IPS DF 6.9 (cell line): ENCODE measurements at places on chromosomes 5 and 9.
A peak's percentile ranks its signal among the peaks of the same experiment; 100 is the strongest.

- no peak overlapping the region for H3K4me3 ChIP-seq
- no peaks in the 10 kb centered on the region for H3K4me1 ChIP-seq
- no peak overlapping the region for H3K27ac ChIP-seq
- no peak for DNase-seq
- peaks cover 4% of the 10 kb centered on the region; the same call in 1 of the 2 replicates for H3K27me3 ChIP-seq
These were observed 99.1 kb downstream of the ENC1 start for GRCh38 chr5:74541381-74541781.

- DNase-seq, result no peak
- no peaks in the 10 kb centered on the region for H3K36me3 ChIP-seq
These were observed 435 bp downstream of the ZNF189 start for GRCh38 chr9:101398930-101399642.

- no peak overlapping the region for H3K4me3 ChIP-seq
- H3K36me3 ChIP-seq, result peaks cover 18% of the 10 kb centered on the region
- H3K4me1 ChIP-seq, result no peaks in the 10 kb centered on the region
- no peak overlapping the region for H3K27ac ChIP-seq
- no peaks in the 10 kb centered on the region for H3K27me3 ChIP-seq
These were observed 21.0 kb downstream of the EXOC3 start for GRCh38 chr5:463952-464351.

DNA sequence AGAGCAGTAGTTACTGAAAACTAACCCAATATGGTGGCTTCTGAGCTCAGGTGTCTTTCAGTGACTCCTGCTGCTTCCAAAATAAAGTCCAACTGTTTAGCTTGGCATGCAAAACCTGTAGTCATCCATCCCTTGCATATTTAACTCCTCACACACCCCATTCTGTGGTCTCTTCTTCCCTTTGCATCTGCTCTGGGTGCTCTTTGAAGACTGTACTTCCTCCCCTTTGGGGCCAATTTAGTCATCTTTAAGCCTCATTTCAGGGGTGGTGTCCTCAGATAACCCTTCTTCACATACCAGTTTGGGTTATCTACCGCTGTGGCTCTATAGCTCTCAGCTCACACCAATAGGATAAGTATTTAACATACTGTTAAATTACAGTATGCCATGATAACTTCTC lies 209.9 kb upstream of the DMRT1 start:
- DNase-seq, result no peak
- no peaks in the 10 kb centered on the region for H3K36me3 ChIP-seq
- H3K27ac ChIP-seq, result no peak overlapping the region
- H3K4me1 ChIP-seq, result peaks cover 1% of the 10 kb centered on the region; the same call in 1 of the 2 replicates

- H3K4me1 ChIP-seq, result no peaks in the 10 kb centered on the region
- no peak for DNase-seq
- no peaks in the 10 kb centered on the region for H3K36me3 ChIP-seq
- H3K27me3 ChIP-seq, result no peaks in the 10 kb centered on the region
- no peak overlapping the region for H3K4me3 ChIP-seq
- H3K27ac ChIP-seq, result no peak overlapping the region
These were observed 26.2 kb upstream of the ANKRD33B start for GRCh38 chr5:10537624-10538023.

- no peaks in the 10 kb centered on the region for H3K27me3 ChIP-seq
- no peak for DNase-seq
- H3K4me1 ChIP-seq, result peaks cover 5% of the 10 kb centered on the region
- no peak overlapping the region for H3K27ac ChIP-seq
These were observed 101.6 kb upstream of the SPRY4 start for GRCh38 chr5:142426129-142427014.

- no peaks in the 10 kb centered on the region for H3K36me3 ChIP-seq
- no peak overlapping the region for H3K4me3 ChIP-seq
- H3K27me3 ChIP-seq, result no peaks in the 10 kb centered on the region
- no peak overlapping the region for H3K27ac ChIP-seq
These were observed 36.2 kb upstream of the IFNK start for GRCh38 chr9:27487927-27488326.

GRCh38 chr5:174827558-174827957 lies 103.2 kb downstream of the MSX2 start:
- no peaks in the 10 kb centered on the region for H3K27me3 ChIP-seq
- no peak for DNase-seq
- H3K27ac ChIP-seq, result no peak overlapping the region
- H3K4me3 ChIP-seq, result no peak overlapping the region
- no peaks in the 10 kb centered on the region for H3K36me3 ChIP-seq
- H3K4me1 ChIP-seq, result no peaks in the 10 kb centered on the region

GRCh38 chr5:36359267-36359666 lies 57.6 kb upstream of the RANBP3L start:
- DNase-seq, result no peak
- no peak overlapping the region for H3K4me3 ChIP-seq
- no peaks in the 10 kb centered on the region for H3K27me3 ChIP-seq
- no peaks in the 10 kb centered on the region for H3K36me3 ChIP-seq

GRCh38 chr9:4116723-4117460 lies 183.0 kb downstream of the GLIS3 start:
- no peaks in the 10 kb centered on the region for H3K36me3 ChIP-seq
- H3K4me3 ChIP-seq, result no peak overlapping the region
- H3K4me1 ChIP-seq, result no peaks in the 10 kb centered on the region
- no peak overlapping the region for H3K27ac ChIP-seq
- DNase-seq, result no peak

DNA sequence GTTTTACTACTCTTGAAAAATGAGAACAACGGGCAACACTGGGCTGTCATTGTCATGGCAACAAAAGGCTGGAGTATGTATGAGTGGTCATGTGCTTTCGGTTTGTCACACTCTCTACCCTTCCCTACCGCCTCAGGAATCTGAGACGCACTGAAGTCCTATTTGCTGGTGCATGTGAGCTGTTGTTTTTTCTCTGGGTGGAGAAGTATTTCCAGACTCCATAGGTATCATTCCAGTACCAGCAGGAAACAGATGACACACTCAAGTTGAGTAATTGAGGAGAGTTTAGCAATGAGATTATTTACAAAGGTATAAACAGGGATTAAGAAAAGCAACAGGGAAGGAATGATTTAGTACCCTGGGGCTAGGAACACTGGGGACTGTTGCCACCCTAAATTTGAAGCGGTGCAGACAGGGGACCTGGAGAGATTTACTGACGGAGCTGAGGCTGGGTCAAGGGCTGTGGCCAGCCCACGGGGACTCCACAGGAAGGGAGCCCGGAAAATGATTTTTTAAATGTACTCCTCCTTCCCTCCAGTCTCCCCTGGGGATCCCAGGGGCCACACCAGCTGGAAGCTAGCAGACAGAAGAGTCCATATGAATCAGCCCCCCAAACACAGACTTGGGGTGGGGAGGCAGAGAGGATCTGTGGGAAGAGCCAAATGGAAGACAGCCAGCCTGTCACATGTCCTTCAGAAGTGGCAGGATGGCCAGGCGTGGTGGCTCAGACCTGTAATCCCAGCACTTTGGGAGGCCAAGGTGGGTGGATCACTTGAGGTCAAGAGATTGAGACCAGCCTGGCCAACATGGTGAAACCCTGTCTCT lies 13.2 kb upstream of the ZBTB43 start:
- no peak for DNase-seq
- no peaks in the 10 kb centered on the region for H3K36me3 ChIP-seq
- no peaks in the 10 kb centered on the region for H3K4me1 ChIP-seq
- no peak overlapping the region for H3K27ac ChIP-seq
- no peak overlapping the region for H3K4me3 ChIP-seq
- H3K27me3 ChIP-seq, result no peaks in the 10 kb centered on the region

DNA sequence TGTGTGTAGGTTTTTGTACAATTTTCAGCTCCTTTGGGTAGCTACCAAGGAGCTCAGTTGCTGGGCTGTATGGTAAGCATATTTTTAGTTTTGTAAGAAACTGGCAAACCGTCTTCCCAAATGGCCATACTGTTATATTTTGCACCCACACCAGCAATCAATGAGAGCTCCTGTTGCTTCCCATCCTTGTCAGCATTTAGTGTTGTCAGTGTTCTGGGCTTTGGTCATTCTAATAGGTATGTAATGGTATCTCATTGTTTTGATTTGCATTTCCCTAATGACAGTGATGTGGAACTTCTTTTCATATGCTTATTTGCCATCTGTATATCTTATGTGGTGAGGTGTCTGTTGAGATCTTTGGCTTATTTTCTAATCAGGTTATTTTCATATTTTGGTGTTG lies 320.1 kb downstream of the MLLT3 start:
- no peak overlapping the region for H3K4me3 ChIP-seq
- H3K4me1 ChIP-seq, result peaks cover 7% of the 10 kb centered on the region; the same call in 1 of the 2 replicates
- no peak for DNase-seq
- H3K27me3 ChIP-seq, result no peaks in the 10 kb centered on the region
- no peak overlapping the region for H3K27ac ChIP-seq
- no peaks in the 10 kb centered on the region for H3K36me3 ChIP-seq

DNA sequence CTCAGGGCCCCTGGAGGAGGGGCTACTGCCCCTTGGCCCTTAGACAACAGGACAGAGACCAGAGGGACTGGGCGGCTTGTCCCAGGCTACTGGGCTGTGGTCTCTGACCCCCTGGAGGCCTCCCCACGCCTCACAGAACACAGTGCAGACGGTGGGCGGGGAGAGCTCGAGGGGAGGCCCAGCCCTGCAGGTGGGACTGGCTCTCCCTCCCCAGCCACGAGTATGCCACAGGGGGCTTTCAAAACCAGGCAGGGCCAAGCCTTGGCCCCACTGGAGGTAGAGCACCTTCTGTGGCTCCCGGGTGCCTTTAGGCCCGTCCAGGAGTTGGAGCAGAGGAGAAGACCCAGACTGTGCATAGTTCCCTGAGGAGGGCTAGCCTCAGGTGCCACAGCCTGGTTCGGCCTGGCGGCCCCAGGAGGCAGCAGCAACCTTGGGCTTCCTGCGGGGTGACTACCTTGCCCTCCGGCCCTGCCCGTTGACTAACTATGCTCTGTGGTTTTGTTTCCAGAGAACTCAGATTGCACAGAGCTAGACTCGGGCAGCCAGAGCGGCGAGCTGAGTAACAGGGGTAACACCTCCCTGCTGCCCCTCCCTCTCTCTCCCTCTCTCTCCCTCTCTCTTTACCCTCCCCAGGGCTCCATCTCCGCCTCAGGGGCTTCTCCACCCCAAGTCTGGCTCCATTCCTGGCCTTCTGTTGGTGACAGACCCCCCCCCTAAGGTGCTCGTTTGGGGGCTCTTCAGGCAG lies 15.5 kb downstream of the CARD19 start:
- H3K27me3 ChIP-seq, result no peaks in the 10 kb centered on the region
- 0 out of 2 replicates have a peak, but pooled peaks cover 2% of the 10 kb centered on the region for H3K36me3 ChIP-seq
- no peak overlapping the region for H3K4me3 ChIP-seq
- no peak for DNase-seq

- H3K27me3 ChIP-seq, result peaks cover 13% of the 10 kb centered on the region
- no peak overlapping the region for H3K4me3 ChIP-seq
- peaks cover 9% of the 10 kb centered on the region for H3K4me1 ChIP-seq
- H3K36me3 ChIP-seq, result no peaks in the 10 kb centered on the region
These were observed 4.1 kb downstream of the PTGS1 start for GRCh38 chr9:122374885-122375420.

DNA sequence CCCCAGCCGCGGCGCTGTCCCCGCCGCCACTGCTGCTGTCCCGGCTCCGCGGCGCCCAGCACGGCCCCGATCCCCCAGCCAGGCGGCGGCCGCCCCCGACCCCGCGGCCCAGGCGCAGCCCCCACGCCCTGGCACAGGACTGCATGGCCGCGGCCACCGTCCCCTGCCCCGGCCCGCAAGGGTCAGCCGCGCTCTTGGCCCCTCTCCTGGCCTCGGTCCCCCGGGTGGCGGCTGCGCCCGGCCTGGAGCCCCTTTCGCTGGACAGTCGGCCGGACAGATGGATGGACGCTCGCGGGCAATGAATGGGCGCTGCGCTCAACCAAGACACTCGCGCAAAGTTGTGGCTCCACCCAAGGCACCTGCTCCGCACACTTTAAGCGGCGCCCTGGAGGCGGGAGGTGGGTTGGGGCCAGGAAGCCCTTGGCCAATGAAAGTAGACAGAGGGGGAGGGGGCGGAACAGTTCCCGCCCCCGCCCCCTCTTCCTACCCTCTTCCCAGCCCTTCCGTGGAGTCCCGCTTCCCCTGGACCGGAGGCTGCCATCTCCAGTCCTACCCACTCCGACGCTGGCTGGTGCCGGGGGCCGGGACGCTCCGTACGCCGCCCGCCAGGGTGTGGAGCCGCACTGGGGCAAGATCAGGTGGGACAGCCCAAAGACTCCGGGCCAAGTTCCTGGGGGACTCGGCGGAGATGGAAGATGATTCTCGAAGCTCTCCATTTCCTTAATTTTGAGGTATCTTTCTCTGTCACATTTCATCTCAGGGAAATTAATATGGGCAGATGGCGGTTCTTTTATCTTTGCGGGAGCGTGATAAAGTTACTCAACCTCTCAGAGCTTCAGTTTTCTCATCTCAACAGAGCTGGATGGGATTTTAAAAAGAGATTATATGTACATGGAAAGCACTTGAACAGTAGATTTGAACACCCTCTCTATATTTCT lies at the start of gene GLDC:
TSS of gene GLDC (minus strand) at position 375 of the 938 bp plus-strand sequence. CDS start at position 145, 230 bp downstream.
- no peaks in the 10 kb centered on the region for H3K27me3 ChIP-seq
- no peaks in the 10 kb centered on the region for H3K36me3 ChIP-seq
- H3K4me3 ChIP-seq, result peak within 1 kb of the TSS; percentile 46
- H3K4me1 ChIP-seq, result peaks cover 1% of the 10 kb centered on the region; the same call in 1 of the 2 replicates

DNA sequence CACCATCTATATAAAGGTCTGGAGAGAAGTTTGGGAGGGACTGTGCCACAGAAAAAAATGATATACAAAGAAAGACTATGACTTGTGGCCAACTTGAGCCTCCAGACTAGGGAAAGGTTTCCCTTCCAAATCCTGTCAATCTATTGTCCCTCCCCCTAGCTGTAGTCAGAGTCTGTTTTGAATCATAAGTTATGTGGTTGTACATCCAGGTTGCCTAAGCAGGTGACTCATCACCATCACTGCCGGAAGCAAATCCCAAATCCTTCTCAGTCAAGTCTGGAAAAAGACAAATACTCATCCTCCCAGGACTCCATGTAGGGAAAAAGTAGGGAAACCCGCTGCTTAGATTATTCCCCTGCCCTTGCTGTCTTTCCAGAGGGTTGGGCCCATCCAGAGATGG lies 235.7 kb downstream of the CDK5RAP2 start:
- no peaks in the 10 kb centered on the region for H3K27me3 ChIP-seq
- no peak for DNase-seq

GRCh38 chr5:133605323-133605722 lies 7.0 kb downstream of the FSTL4 start:
- no peak for DNase-seq
- H3K4me3 ChIP-seq, result no peak overlapping the region
- H3K27me3 ChIP-seq, result peaks cover 3% of the 10 kb centered on the region; the same call in 1 of the 2 replicates
- peaks cover under 1% of the 10 kb centered on the region for H3K4me1 ChIP-seq
- no peak overlapping the region for H3K27ac ChIP-seq
- H3K36me3 ChIP-seq, result no peaks in the 10 kb centered on the region

GRCh38 chr9:106179191-106179590 lies 484.9 kb downstream of the TMEM38B start:
- DNase-seq, result no peak
- H3K27ac ChIP-seq, result no peak overlapping the region
- H3K4me1 ChIP-seq, result no peaks in the 10 kb centered on the region
- no peaks in the 10 kb centered on the region for H3K36me3 ChIP-seq

GRCh38 chr9:133702798-133703590 lies 35.2 kb downstream of the SARDH start:
- no peak for DNase-seq
- no peaks in the 10 kb centered on the region for H3K36me3 ChIP-seq
- H3K4me3 ChIP-seq, result no peak overlapping the region
- no peak overlapping the region for H3K27ac ChIP-seq
- H3K4me1 ChIP-seq, result peaks cover 5% of the 10 kb centered on the region; the same call in 1 of the 2 replicates
